ENCODE measurements at places on chromosomes 1 and 21. TPM values are rescaled to one million over a fixed set of nuclear protein-coding genes. Genes with fewer than 3 reads are reported as not detected.

GRCh38 chr1:109216662-109217061 lies 2.9 kb downstream of the SARS1 start:
- DNase-seq, result no peak

The MTF2 gene
- 60.8 TPM for polyA plus RNA-seq

DNA sequence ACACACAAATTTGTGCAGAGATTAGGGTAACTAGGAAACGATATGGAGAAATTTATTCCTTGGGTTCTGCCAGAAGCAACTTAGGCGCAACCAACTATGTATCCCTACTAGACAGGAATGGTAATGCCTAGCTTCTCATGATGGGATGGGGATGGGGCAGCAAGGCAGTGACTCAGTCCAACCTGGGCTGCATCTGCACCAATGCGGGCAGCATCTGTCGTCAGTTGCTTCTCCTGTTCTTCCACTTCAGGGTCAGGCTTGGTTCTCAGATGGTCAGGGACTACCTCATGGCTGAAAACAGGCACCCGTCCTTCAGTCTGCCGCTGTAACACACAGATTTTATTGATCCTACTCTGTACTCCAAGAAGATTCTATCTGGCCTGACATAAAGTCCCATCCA lies 2.9 kb downstream of the MED8 start:
- no peak for DNase-seq

The DAB1 gene
- polyA plus RNA-seq, result 7.3 TPM

Data from renal pelvis (tissue), 12 donors.